ENCODE measurements at places on chromosomes 12 and 14. TPM values are rescaled to one million over a fixed set of nuclear protein-coding genes. Genes with fewer than 3 reads are reported as not detected.

Gene ALDH1L2
- 0.36 TPM for total RNA-seq

Gene SDR9C7
- not detected for total RNA-seq

Gene C3AR1
- total RNA-seq = 0.28 TPM

Gene KCNMB4
- total RNA-seq = 1.0 TPM

Gene RNF10
- total RNA-seq = 163 TPM

Gene SYT1
- 1.7 TPM for total RNA-seq

All from endothelial cell of coronary artery (primary cell).